ENCODE measurements at places on chromosomes 6 and 20. TPM values are rescaled to one million over a fixed set of nuclear protein-coding genes. Genes with fewer than 3 reads are reported as not detected.

- DNase-seq, result no peak
Observed at GRCh38 chr6:15901141-15902115, 227.5 kb upstream of the MYLIP start.

DNA sequence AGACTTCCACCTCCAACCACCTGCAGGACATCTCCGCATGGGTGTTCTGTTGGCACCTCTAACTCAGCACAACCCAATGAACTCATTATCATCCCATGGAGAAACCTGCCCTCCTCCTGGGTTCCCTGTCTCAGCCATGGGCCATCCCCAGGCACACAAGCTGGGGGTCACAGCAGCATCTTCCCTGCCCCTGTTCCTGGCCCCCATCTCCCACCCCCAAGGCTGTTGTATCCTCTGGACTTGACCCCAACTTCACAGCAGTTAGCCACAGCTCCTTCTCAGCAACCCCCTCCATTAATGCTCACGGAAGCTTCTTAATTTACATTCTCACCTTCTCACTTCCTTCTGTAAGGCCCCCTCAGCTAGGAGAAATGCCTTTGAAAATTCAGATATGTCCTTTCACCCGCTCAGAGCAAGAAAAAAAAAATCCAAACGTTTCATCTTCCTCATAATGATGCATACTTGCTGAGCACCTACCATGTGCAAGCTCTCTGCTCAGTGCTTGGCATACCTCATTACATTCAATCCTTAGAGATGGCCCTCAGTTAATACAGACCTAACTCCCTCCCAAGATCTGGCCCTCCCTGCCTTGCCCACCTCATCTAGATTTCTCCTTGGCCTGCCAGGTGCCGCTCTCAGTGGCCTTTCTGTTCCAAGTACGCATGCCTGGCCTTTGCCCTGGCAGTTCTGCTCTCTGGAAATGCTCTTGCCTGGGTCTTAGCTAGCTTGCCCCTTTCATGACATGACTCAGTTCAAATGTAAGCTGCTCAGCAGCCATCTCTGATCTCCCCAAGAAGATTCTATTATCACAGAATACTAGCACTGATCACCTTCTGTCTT lies 2.5 kb upstream of the NELFCD start:
- DNase-seq, result no peak

GRCh38 chr6:32883789-32884188 lies 29.8 kb downstream of the PSMB9 start:
- no peak for DNase-seq

- DNase-seq, result no peak
Observed at GRCh38 chr6:15329197-15329671, 83.4 kb downstream of the JARID2 start.

DNA sequence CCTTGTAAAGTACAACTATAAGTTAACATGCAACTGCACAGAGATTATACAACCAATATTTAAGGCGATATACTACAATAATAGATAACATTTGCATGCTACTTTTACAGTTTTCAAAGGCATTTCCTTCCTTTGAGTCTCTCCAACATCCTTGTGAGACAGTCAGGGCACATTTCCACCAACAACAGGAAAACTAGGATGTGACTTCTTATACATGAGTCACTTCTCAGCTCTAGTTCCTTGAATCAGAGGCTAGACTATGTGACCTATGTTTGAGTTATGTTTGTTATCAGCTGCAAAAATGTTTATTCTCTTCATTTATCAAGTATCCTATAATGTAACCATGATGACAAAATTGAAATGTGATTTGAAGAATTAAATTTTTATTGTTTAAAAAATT lies 51.7 kb upstream of the TFAP2D start:
- DNase-seq, result no peak

TCF15 gene
- polyA plus RNA-seq, result 0.90 TPM

BTN1A1 gene
- polyA plus RNA-seq, result 0.22 TPM
